ENCODE measurements at places on chromosomes 6 and 20. TPM values are rescaled to one million over a fixed set of nuclear protein-coding genes. Genes with fewer than 3 reads are reported as not detected.

Gene BTN1A1
- total RNA-seq: not detected

Gene ADGB
- total RNA-seq: not detected

DNA sequence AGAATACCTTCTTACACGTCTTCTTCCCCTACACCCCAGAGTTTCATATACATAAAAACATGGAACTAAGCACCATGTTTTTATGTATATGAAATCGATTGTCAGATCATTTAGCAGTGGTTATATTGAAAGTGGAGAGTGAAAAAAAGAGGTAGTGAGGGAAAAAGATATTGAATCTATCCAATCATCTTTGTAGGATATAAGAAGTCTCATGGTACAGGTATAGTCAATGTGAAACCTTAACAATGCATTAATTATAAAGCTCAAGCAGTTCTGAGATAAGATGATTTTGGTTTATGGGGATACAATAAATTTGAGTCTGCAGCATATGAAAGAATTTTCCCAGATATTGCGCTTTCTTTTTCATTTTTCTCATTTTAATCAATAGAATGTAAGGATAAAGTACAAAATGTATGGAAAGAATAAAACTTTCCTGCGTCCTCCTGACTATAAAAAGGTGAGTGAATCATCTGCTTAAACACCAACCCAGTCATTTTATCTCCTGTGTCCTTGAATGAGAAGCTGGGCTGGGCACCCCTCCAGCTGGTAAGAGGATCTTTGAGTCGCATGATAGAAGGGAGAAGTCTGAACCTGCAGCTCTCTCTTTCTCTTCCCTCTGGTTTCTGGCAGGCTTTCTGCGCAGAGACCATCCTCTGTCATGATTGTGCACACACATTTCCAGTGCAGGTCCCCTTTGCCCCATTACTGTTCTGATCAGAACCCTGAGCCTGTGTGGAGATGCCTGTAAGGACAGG lies 28.1 kb upstream of the AKIRIN2 start:
- peak; percentile 46 for ATAC-seq

- peak; percentile 25 for ATAC-seq
These were observed 238.9 kb downstream of the ERMARD start for GRCh38 chr6:169990095-169991030.

Gene TMC2
- total RNA-seq: not detected

DNA sequence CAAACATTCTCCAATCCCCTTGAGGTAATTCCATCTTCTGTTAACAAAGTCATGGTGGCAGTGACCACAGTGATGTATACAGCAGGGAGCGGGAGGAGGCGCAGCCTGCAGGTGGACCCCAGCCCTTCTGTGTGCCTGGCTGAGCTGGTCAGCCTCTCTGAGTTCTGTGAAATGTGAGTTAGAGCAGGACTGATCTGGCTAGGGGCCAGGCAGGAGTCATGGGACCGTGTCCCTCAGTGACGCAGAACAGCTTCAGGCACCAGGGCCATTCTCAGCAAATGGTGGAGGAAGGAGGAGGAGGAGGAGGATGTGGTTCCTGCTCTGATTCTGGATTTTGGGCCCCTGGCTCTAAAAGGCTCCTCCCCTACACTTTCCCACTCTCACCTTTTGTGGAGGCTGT lies 6.9 kb downstream of the PHACTR3 start:
- no peak for ATAC-seq
